Stimulated activated CD8-positive, alpha-beta memory T cell treated with anti-CD3 and anti-CD28 coated beads, Interleukin-7, amount 100 ng/mL, for 24 hours (primary cell): ENCODE measurements at places on chromosomes 12 and 14.
A peak's percentile ranks its signal among the peaks of the same experiment; 100 is the strongest.

GRCh38 chr12:21527451-21528180 lies 1.5 kb downstream of the SPX start:
- peak; percentile 11 for DNase-seq

GRCh38 chr14:31788340-31788739 lies 227.1 kb downstream of the NUBPL start:
- DNase-seq: no peak

DNA sequence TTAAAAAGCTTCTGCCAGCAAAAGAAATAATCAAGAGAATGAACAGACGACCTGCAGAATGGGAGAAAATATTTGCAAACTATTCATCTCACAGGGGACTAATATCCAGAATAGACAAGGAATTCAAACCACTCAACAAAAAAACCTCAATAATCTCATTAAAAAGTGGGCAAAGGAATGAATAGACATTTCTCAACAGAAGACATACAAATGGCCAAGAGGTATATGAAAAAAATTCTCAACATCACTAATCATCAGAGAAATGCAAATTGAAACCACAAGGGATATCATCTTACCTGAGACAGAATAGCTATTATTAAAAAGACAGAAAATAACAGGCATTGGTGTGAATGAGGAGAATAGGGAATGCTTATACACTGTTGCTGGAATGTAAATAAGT lies 270.0 kb downstream of the DACT1 start:
- DNase-seq: no peak

- DNase-seq: no peak
Observed at GRCh38 chr12:69348162-69348938, at the start of gene LYZ. LYZ (plus strand) TSS chr12:69348381; CDS start chr12:69348409, 28 bp downstream.

DNA sequence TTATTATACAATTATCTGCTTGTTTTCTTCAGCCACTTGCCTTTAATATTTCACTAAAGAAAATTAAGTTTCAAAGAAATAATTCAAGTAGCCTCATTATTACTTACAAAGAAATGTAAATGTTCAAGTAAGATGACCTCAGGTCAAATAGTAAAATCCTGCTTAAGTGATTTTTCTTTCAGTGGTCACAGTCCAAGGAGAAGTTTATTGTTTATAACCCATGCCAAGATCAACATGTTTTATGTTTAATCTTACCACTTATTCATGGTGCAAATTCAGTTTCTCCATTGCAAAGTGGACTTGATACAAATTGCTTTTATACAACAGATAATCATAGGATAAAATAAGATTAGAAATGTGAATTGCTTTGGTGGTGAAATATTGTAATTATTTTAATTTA lies 370.2 kb upstream of the FLRT2 start:
- DNase-seq: no peak

GRCh38 chr14:104360501-104360900 lies 219.1 kb upstream of the C14orf180 start:
- no peak for DNase-seq

DNA sequence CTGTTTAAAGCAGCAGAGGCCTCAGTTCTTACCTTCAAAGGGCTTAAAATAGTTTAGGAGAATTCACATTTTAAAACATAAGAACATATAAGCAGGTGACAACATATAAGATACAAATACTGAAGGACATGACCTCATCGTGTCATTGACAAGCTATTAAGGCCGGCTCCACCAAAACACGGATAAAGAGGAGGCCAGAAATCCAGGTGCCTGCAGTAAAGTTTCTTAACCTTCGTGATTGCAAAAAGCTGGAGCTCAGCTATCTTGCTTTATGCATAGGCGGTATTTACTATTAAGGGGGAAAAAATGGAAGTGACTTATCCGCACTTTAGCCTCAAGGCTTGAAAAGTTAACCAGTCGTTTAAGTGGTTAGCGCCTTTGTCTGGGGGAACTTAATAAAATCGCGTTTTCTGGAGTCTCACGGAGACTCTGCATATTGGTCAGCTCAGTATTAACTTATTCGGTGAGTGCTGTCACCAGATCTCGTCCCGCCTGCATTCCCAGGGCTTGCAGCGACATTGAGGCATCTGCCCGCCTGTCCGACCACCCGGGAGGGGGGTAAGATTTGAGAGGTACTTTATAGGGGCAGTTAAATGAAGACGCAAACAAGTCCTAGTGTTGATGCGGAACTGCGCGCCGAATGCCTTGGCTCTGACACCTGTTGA lies 1.1 kb upstream of the SP1 start:
- DNase-seq: no peak

DNA sequence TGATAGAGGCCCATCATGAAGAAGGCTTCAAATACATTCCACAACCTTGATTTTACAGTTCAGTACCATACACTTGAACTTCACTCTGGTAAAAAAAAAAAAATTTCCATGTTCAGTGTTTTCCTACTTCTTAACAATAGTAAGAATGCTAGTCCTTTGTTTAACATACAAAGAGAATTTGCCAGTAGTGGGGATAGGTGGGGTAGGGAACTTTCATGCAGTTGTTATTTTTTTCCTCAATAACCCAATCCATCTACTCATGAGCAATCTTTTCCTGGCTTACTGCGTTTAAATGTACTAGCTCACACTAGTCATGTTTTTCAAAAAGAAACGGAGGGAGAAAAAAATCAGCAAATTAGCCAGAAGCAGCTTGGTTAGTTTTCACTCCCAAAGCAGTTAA lies 206.1 kb downstream of the PRKD1 start:
- DNase-seq: no peak

- DNase-seq: no peak
Observed at GRCh38 chr14:79137045-79137430, 966.9 kb downstream of the NRXN3 start.

DNA sequence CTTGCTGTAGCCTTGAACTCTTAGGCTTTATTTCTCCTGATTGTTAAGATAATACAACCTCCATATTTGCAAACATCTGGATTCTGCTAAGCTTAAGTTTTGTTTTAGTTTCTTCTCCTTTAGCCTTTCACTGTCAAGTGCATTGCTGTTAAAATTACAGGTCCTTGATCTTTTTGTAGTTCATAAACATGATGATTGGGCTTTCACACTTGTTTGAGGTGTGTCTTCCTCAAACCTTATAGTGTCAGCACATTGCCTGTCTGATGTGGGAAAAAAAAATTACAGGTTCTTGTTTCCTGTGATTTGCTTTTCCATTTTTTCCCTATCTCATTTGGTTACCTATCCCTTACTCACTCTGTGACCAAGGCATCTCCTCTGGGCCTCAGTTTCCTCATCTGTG lies 59.2 kb downstream of the BICDL1 start:
- DNase-seq: no peak

- DNase-seq: no peak
Observed at GRCh38 chr12:115166698-115167315, 482.8 kb upstream of the TBX3 start.

- no peak for DNase-seq
Observed at GRCh38 chr12:25993901-25994651, 35.6 kb downstream of the RASSF8 start.

- DNase-seq: no peak
Observed at GRCh38 chr12:82880442-82880901, 193.8 kb downstream of the TMTC2 start.

- no peak for DNase-seq
Observed at GRCh38 chr12:132153501-132154340, 9.5 kb downstream of the NOC4L start.

DNA sequence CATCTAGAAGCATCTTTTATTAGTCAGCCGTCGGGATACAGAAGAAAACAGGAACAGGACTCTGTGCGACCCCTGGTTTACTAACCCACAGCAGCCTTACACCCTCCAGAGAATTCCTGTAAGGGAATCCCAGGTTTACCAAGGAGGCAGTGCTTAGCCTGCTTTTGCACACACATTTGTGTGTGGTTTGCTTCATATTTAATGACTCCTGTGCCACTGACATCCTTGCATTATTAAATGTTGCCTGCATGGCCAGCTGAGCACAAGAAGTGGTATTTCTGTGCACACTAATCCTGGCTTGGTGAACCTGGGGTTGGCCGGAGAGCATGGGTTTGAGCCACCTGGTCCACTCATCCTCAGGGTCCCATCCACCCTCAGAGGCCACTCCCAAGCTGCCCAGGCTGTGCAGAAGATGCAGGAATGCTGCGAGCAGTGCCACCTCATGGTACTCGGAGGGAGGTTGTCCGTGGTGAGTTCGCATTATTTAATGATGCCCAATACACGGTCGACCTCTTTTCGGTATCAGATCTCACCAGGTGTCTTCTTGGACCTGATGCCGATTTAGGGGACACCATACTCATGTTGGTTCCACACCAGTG lies 152.4 kb upstream of the RTL1 start:
- DNase-seq: no peak

DNA sequence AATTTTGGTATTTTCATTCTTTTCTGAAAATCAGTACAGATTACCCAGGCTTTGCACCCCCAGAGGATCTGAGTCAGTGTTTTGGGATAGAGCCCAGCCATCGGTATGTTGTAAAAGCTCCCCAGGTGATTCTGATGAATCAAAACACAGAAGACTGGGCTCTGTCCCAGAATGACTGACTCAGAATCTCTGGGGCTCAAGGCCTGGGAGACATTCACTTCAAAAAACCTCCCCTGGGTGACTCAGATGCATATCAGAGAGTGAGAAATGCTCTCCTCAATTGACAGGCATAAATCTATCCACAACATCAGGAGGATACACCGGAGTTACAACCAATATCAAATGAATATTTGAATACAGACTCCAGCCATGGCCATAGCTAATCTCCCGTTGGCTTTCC lies 32.6 kb downstream of the SLC35F4 start:
- no peak for DNase-seq

DNA sequence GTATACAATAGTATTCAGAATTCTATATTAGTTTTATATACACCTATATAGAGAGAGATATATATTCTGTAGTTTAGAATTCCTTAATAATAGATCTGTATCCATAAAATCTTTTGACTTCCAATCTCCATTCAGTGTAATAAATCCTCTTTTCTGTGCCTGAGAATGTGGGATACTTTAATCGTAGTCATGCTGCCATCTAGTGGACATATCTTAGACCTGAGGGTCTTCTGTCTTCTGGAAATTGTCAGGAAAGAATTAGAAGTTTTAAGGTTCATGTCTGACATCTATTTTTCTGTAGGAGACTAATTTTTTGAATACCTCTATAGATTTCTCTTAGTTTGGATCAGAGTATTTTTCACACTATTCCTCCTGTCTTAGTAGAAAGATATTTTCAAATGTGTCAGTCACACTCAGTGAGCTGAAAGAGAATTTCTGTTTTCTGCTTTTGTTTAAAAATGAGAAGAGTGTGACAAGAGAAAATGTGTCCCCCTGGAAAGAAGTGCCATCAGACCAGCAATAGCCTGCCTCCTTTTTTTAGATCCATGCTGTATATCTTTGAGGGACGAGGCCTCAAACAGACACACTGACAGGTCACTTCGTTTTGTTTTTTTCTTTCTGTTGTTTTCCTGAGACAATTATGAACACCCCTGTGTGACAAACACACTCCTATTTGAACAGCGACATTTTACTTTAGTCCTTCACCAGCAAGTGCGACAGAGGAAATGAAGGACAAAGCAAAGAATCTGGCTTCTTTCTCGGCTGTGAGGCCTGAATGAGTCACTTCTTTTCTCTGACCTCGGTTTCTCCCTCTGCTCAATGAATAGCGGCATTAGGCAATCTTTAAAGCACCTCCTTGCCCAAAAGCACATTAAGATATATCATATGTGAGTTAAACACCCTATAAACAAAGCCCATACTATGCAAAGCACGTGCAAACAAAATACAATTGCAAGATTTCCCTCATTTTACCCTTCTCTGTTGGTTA lies 96.3 kb downstream of the GALC start:
- no peak for DNase-seq

DNA sequence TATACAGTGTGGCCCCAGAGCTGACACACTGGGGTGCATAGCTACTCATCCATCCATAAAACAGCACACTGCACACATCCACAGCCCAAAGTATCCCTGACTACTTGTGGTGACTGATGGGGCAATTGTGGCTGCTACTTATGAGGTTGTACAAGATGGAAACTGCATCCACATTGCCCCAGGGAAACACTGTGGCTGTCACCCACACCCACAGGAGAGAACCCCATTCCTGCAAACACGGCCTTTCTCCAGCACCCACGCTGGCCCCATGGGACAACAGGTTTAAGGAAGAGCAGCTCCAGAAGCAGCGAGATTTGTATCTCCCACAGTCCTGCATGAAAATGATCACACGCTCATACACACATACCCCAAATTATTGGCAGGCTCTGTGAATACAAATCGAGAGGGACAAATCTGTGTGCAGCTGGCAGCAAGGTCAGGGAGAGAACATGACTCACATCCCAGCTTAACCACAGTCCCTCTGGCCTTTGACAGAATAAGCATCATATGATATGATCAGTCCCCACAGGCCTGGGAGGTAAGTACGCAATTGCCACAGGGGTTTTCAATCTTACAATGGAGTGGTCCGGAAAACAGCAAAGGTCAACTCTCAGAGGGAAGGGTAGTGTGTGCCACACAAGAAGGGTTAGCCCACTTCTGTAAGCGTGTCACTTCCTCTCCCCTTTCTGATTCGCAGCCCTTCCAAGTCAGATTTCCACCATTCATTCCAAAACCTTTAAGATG lies 61.9 kb downstream of the ESR2 start:
- DNase-seq: no peak

- no peak for DNase-seq
Observed at GRCh38 chr12:3614806-3615466, 123.9 kb downstream of the PRMT8 start.

GRCh38 chr12:75960954-75961661 lies 70.5 kb downstream of the PHLDA1 start:
- no peak for DNase-seq

GRCh38 chr12:53710091-53710490 lies 17.2 kb downstream of the CALCOCO1 start:
- DNase-seq: no peak

GRCh38 chr12:81683881-81684280 lies 75.3 kb downstream of the PPFIA2 start:
- no peak for DNase-seq

DNA sequence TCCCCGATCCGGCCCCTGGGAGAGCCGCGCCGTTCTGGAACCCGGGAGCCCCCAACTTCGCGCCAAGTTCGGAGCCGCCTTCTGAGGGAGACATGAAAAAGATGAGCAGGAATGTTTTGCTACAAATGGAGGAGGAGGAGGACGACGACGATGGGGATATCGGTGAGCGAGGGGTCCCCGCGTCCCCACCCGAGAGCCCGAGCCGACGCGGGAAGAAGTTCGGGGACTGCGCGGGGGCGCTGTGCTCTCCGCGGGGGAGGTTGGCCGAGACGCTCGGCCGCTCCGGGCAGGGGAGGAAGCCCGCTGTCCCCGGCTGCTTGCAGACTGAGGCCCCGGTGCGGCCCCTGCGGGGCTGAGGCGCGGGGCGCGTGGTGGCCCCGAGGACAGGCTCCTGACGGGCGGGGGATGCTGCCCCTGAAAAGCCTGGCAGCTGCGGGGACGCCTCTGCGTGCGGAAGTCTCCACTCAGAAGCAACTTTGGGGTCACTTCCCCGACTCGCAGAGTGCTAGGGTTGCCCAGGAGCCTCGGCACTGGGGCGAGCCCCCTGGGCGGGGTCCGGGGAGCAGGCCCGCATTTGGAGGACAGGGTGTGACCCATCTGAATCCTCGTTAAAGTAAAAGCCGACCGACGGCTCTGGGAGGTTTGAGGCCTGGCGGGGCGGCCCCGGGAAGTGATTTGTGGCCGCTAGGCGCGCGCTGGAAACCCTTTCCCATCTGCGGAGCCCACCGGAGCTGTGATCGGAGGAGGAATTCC lies 511 bp downstream of the ANO6 start:
- peak; percentile 20 for DNase-seq

GRCh38 chr12:93137656-93138612 lies 208.8 kb upstream of the EEA1 start:
- no peak for DNase-seq

GRCh38 chr12:90745211-90745610 lies 209.8 kb downstream of the CCER1 start:
- no peak for DNase-seq
